AG04450 (cell line): ENCODE measurements at places on chromosomes 6 and 20.

GRCh38 chr6:52640916-52641315, 30.0 kb upstream of the TMEM14A start:
- no peak for DNase-seq

DNA sequence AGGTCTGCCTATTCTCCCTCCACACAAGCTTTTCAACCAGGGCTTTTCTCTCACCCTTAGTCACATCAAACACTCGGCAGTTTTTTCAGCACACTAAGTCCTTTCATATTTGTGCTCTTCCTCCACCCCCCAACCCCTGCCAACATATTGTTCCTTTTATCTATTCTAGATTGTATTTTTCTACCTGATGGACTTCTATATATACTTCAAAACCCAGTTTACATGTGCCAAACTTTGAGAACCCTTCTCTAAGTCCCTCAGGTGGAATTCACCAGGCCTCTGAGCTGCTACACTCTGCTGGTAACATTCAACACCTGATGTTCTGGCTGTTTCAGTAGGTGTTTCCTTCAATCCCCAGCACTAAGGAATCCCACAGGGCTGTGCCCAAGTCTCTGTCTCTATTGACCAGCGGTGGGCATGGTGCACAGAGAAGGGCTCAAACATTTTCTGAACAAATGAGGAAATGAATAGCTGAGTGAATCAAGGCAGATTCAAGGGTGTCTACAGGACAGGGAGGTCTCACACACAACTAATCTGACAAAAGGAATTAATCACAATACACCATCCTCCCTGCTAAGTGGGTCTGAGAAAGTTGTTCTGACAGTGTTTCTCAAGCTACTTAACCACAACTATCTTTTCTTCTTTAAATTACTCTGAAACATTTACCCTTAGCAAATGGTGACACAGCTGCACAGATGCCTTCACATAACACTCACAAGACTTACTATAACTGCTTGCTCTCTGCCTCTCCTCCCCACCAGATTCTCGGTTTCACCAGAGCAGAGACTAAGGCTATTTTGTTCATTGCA, 166.5 kb downstream of the TSHZ2 start:
- no peak for DNase-seq

DNA sequence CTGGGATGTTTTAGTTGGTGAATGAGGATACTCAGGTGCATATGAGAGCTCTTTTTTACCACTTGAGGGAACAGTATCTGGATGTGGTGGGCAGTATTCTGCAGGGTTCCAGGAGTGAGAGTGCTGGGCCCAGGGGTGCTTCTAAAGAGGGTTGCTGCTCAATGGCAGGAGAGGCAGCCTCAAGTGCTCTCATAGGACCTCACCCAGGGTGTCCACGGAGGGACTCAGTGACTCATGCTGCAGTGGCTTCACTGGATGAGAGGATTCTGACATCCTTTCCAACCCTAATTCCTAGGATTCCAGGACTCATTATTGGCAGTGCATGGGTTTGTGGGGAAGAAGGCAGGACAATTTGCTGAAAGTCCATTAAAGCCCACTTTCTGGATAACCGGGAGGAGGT, 176.6 kb upstream of the FERMT1 start:
- DNase-seq: no peak

GRCh38 chr6:56327946-56328727, 80.8 kb upstream of the COL21A1 start:
- DNase-seq: no peak

GRCh38 chr6:170344631-170345576, 38.3 kb downstream of the FAM120B start:
- no peak for DNase-seq

DNA sequence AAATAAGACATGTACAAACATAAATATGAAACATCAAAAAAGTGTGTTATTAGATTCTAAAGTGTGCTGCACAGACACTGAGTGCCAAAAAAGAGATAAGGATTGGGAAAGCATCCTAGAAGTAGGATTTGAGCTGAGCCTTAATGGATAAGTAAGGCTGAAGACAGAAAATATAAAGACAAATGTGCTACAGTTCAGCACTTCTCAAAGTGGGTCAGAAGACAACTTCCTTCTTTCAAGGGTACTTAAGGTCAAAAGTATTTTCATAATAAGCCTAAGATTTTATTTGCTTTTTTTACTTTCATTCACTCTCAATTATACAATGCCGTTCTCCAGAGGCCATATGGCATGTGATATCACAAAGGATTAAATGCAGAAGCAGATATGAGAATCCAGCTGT, 16.8 kb downstream of the USP45 start:
- DNase-seq: no peak

DNA sequence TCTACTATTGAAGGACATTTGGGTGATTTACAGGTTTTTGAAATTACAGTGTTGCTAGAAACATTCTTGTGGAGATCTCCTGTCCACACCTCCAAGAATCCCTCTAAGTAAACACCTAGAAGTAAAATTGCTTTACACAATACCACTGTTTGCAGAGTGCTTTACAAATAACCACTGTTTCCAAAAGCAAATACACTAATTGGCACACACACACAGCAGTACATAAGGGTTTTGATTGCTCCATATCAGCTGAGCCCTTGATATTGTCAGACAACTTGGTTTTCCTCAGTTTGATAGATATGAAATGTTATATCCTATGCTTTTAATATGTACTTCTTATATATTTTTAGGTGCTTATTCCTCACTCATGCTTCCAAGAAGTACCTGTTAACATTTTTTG, 6.3 kb downstream of the HMGN4 start:
- DNase-seq: no peak

GRCh38 chr6:129321303-129321702, 388.7 kb downstream of the ARHGAP18 start:
- DNase-seq: no peak

DNA sequence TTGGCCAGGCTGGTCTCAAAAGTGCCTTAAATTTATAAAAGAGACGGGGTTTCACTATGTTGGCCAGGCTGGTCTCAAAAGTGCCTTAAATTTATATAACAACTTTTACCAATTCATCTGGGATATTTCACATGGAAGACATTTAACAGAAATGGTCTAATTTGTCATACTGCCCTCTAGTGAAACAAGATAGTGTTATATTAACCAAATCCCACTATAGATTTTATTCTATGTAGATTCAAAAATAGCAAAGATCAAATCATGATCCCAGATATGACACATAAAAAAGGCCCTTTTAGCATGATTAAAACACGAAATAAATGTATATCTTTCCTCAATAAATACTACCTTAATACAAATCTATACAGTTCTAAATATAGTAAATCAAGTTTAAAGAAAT, 102.8 kb upstream of the TFAP2D start:
- DNase-seq: no peak

DNA sequence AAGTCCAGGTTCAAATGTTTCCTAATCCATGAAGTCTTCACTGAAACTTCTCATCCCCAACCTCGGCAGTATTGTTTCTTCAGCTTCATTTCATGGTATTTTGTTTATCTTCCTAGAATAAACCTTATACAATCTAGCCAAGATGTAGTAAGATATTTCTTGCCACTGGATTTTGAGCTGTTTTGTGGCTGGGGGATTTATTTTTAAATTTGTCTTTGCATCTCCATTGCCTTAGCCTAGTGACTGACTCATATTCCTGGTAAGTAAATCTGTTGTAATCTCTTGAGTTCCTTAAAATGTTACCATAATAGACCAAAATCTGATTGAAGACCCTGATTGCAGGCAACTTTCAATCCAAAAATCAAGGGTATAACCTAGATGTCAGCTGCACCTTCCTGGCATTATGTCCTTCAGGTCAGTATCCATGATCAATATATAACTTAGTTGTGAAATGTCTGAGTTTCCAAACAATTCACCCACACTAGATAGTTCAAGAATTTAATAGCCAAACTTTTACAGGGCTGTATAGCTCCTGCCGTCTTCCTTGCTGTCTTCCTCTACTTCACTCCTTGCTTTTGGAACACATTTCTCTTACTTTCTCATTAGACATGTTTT, 4.7 kb upstream of the TRMT11 start:
- no peak for DNase-seq

DNA sequence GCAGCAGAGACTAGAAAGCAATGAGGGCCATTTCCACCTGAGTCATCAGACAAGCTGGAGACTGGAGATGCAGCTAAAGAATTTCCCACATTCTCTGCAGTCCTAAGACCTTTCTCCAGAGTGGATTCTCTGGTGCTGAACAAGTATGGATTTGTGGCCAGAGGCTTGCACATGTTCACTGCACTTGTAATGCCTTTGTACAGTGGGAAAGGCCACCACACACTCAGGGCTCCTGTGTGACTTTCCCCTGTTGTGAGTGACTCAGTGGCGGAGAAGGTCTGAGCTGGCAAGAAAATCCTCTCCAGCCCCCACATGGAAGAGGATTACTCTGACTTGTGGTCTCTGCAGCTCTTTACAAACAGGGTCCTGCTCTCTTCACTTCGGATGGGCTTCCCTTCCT, 192.3 kb downstream of the C6orf118 start:
- no peak for DNase-seq

- no peak for DNase-seq
Observed at GRCh38 chr6:54320871-54321270, 12.6 kb downstream of the TINAG start.

- no peak for DNase-seq
Observed at GRCh38 chr6:135282395-135282794, 101.3 kb downstream of the MYB start.

DNA sequence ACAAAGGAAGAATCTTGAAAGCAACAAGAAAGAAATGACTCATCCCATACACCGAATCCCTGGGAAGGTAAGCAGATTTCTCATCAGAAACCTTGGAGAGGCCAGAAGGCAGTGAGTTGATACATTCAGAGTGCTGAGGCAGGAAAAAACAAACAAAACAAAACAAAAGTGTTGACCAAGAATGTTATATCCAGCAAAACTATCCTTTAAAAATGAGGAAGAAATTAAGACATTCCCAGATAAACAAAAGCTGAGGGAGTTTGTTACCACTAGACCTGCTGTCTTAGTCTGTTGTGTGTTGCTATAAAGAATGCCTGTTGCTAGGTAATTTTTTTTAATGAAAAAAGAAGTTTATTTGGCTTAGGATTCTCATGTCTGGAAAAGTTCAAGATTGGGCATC, 33.7 kb upstream of the PPP1R3G start:
- no peak for DNase-seq

GRCh38 chr20:15584507-15584906, 988.7 kb downstream of the KIF16B start:
- no peak for DNase-seq

DNA sequence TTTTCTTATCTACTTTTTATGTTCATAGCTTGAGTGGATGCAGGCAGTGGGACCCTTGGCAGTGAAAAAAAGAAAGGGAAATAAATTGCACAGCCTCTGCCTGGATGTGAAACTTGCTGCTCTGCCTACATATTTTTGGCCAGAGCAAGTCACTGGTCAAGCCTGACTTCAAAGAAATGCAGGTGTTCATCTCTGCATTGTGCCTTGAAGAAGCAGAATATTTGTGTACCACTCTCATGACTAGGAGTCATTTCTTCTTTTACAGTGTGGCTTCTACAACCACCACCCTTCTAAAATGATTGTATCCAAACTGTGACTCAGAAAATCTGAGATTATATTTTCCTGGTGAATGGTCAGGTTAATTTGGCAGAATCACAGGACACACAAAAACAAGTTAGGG, 2.5 kb upstream of the KATNA1 start:
- no peak for DNase-seq

GRCh38 chr6:97026298-97026697, 101.8 kb downstream of the KLHL32 start:
- no peak for DNase-seq

GRCh38 chr6:75428204-75428603, 65.4 kb downstream of the FILIP1 start:
- DNase-seq: no peak

GRCh38 chr6:36917541-36918193, 31.9 kb downstream of the C6orf89 start:
- no peak for DNase-seq

DNA sequence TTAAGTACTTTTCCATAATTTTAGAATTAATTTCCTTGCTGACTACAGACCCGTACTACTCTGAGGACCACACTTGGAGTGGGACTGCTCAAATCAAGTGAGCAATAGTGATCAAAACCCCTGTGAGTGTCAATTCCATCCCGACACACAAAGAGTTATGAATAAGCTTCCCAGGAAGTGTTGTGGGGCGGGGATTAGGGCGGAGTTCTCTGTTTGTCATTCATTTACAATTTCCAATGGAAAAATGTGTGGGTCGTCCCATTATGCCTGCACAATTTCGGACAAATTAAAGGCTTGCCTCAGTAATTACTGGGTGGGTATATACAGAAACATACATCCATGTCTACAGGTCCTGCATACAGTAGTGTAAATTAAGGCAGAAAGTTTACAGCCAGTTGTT, 84.2 kb downstream of the ISM1 start:
- DNase-seq: no peak

DNA sequence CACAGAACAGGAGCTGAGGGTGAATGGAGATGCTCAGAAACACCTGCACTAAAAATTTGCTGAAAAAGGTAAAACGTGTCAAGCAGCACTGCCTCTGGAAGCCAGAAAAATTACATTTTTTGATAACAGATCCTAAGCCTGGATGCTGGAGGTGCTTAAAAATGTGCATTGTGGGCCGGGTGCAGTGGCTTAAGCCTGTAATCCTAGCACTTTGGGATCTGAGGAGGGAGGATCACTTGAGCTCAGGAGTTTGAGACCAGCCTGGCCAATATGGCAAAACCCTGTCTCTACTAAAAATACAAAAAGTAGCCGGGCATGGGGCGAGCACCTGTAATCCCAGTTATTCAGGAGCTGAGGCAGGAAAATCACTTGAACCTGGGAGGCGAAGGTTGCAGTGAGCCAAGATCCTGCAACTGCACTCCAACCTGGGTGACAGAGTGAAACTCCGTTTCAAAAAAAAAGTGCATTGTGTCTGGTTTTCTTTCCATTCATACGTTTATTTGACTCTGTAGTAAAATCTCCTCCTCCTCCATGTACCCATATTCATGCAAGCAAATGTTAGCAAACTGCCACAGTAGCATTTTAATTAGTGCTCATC, 587 bp upstream of the BTN3A1 start:
- no peak for DNase-seq

DNA sequence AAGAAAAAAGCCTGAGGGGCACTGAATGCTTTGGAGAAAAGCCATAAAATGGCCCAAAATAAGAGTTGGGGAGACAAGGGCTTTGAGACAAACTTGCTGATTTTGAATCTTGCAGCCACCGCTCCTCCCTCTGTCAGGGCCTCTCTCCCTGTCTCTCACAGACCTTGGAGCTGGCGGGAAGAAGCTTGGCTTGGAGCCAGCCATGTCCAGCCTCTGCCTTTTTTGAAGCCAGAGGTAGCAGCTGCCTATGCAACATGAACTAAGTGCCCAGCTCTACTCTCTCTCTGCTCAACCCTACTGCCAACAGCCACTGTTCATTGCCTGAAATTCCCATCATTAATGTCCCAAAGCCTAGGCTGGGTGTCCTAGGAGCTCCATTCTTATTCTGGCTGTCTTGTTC, 63.7 kb upstream of the CTNNBL1 start:
- no peak for DNase-seq

- no peak for DNase-seq
Observed at GRCh38 chr6:53043581-53043980, 21.6 kb upstream of the FBXO9 start.

DNA sequence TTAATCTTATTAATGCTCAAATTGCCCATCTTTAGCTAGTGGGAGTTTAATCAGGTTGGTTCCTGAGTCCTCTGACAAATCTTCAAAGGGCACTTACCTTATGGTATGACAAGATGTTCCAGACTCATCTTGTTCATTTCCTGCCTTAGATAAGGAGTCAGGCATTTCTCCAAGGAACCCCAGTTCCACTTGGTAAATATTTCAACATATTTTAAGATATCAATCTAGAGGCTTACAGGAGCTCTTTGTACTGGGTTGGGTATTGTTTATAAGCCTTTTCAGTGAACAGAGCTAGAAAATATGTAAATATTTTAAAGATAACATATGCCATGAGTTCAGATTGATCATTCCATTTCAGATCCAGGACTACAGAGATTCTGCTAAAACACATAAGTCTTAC, 159.8 kb downstream of the RCAN2 start:
- DNase-seq: no peak
